ENCODE measurements at places on chromosomes 4 and X. TPM values are rescaled to one million over a fixed set of nuclear protein-coding genes. Genes with fewer than 3 reads are reported as not detected.

Gene NPY2R
- total RNA-seq: 8.5 TPM

Gene NAP1L2
- total RNA-seq: 22.6 TPM

Gene TEX13B
- not detected for total RNA-seq

Gene STBD1
- total RNA-seq: 5.4 TPM

- no peak for DNase-seq
Measured at GRCh38 chr4:34633241-34633640, 1611.1 kb downstream of the ARAP2 start.

DNA sequence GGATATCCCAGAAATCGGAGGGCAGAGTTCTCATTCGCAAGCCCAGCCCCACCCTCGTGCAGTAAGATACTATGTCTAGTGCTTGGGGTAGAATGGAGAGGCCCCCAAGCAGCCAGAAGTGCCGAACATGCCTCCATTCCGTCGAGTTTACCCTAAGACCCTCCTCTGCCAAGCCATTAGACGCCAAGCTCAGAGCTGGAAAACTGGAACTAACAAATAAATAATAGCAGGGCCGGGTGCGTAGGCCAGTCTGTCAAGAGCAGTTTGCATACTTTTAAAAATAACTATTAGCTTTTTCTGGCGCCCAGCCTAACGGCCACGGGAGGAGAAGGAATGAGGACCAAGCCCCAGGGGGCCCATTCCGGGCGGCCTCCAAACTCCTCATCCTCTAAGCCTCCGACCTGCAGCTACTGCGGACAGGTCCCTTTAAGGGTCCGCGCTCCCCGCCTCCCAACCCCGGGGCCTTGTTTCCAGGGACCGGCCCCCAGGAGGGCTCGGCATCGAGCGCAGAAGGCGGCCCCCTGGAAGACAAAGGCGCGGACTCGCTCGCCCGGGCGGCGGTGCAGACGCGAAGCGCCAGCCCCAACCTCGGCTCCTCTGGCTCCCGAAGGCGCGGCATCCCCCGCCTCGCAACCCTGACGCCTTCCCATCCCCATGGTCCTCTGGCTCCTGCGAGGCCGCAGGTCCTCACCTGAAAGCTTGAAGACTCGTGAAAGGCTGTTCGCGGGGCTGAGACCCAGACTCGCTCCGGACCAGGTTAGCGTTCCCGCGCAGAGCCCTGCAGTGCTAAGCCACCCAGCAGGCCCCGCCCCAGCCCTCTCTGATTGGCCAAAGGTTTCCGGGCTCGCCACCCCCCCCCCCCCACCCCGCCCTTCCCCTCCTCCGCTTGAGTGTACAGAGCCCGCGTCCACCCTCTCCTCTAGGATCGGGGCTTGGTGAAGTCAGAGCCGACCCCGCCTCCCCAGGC, at the start of gene TMSB15A:
Gene TMSB15A, minus strand, starts transcription at position 765 of the 967 bp plus-strand sequence.
- DNase-seq: peak; percentile 90

GRCh38 chr4:186693159-186693815, 30.4 kb downstream of the FAT1 start:
- no peak for DNase-seq

DNA sequence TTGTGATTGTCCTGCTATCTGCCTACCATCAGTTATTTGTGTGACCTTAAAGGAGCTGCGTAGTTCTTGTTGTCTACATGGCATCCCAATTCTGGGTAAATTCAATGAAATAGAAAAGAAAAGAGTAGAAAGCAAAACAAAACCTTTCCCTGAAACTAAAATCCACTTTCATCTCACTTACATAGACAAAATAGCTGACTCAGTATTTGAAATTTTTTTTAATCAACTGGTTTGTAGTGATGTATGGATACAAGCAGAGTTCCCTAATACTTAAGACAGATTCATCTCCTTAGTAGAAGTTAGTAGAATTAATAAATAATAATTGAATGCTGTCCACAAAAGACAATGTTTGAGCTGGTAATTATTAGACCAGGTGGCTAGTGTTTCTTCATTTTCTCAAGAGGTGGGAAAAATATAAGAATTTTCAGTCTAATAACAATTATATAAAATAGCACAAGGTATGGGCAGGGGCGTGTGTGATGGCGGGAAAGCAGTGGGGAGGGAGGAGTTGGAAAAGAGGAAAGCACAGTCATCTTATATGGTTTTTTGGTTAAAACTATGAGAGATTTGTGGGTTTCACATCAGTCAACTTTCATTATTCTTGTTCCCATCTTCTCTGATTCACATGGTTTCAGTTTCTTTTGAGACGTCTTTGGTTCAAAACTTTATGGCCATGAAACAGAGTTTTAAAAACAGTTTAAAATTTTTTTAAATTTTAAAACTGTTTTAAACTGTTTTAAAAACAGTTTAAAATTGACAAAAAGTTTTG, 275.2 kb downstream of the SPRY1 start:
- no peak for DNase-seq

DNA sequence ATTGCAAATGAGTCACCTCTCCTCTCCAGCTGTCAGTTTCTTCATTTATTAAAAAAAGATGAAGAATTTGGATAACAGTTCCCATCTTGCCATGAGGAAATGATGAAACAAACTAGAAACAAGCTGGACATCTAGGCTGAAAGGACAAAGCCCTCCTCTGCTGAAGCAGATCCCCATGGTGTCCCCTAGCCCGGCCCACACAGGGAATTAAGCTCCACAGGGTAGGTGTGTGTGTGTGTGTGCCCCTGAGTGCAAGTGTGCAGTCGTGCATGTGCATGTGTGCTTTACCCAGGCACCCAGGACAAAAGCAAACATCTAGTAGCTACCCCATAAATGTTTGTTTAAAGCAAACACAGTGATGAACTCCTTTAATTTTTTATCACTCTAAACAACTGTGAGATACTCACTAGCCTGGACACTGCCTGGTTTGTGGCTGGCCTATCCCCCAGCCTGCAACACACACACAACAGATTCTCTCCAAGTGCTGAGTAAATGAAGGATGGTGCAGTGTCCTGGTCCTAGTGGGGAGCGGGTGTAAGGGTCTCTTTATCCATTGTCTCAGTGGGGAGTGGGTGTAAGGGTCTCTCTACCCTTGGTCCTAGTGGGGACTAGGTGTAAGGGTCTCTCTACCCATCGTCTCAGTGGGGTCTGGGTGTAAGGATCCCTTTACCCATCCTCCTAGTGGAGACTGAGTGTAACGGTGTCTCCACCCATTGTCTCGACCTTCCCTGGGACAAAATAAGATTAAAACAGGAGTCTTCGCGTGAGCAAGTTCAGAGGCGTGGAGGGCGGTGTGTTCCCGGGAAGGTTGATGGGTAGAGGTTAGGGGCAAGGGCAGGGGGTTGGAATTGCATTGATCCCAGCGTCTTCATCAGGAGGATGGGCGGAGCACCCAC, 688 bp upstream of the EVC start:
- DNase-seq: peak; percentile 57

GRCh38 chrX:22081475-22082092, 49.5 kb downstream of the PHEX start:
- peak; percentile 67 for DNase-seq

GRCh38 chrX:53241558-53241957, 16.6 kb upstream of the KDM5C start:
- DNase-seq: no peak

DNA sequence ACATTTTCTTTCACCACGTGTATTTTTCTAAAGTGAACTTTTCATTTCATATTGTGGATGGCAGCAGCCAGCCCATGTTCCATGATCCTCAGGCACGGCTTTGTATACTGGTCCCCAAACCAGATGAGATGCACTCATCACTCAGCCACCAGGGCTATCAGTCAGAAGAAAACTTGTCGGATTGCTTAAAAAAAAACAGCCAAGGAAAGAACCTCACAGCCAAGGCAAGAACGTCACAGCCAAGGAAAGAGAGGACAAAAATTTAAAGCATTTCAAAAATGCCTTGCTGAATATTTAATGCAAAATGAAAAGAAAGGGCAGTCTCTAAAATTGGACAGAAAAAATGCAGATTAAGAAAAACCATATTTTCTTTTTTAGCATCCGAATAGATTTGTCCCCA, 333.3 kb downstream of the PDGFC start:
- DNase-seq: no peak

DNA sequence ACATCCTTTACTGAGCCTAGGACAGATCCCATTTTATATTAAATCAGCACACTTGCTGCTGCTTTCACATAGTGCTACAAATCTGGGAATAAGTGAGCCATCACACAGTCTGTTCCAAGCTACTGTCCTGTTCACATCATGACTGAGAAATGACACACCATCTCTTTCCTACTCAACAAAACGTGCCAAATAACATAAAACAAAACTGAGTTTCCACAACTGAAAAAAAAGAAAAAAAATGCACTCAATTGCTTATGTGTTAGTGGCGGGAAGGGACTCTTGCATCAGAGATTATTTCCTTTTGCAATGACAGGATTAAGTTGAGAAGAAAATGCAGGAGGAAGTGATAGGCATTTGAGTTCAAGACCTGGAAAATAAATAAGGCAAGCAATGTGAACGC, 109.0 kb downstream of the SHROOM4 start:
- DNase-seq: no peak

Measured in neural progenitor cell (in vitro differentiated cells).